ENCODE measurements at places on chromosomes 11 and 22. TPM values are rescaled to one million over a fixed set of nuclear protein-coding genes. Genes with fewer than 3 reads are reported as not detected.
A peak's percentile ranks its signal among the peaks of the same experiment; 100 is the strongest.

- H3K27ac ChIP-seq: no peak overlapping the region
- H3K4me1 ChIP-seq: no peaks in the 10 kb centered on the region
- no peak for DNase-seq
- peaks cover 10% of the 10 kb centered on the region for H3K36me3 ChIP-seq
- no peaks in the 10 kb centered on the region for H3K27me3 ChIP-seq
- H3K4me3 ChIP-seq: no peak overlapping the region
Measured at GRCh38 chr22:43047605-43048004, 32.7 kb upstream of the PACSIN2 start.

GRCh38 chr22:26998129-26998528 is 340.7 kb downstream of the MIAT start:
- no peak overlapping the region for H3K4me3 ChIP-seq
- no peaks in the 10 kb centered on the region for H3K4me1 ChIP-seq
- H3K27ac ChIP-seq: no peak overlapping the region
- no peaks in the 10 kb centered on the region for H3K36me3 ChIP-seq
- no peaks in the 10 kb centered on the region for H3K27me3 ChIP-seq
- no peak for DNase-seq

- H3K4me3 ChIP-seq: no peak overlapping the region
- H3K27ac ChIP-seq: no peak overlapping the region
- H3K27me3 ChIP-seq: no peaks in the 10 kb centered on the region
- H3K4me1 ChIP-seq: no peaks in the 10 kb centered on the region
- no peak for DNase-seq
- H3K36me3 ChIP-seq: peaks cover 75% of the 10 kb centered on the region
Measured at GRCh38 chr11:46431211-46431610, 39.6 kb upstream of the CHRM4 start.

Gene APOBEC3C
- 25.7 TPM for total RNA-seq

Gene MS4A5
- not detected for total RNA-seq

DNA sequence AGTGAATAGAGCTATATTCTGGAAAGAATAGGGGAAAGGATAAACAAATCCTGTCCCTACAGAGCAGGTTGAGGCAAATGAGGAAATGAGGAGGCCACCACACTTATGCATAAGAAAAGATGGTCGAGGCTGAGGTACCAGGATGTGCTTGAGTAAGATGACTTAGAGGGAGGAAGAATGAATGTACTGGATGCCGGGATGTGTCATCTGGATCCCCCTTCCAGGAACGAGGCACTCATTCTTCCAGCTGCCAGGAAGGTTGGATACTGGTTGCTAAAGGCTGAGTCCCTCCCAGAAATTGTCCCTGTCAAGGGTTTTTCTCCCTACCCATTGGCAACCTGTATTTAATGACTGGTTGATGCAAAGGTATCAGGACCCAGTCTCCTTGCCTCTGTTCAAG is 31.1 kb upstream of the SYT9 start:
- no peak overlapping the region for H3K27ac ChIP-seq
- no peak overlapping the region for H3K4me3 ChIP-seq
- no peak for DNase-seq
- H3K4me1 ChIP-seq: no peaks in the 10 kb centered on the region
- no peaks in the 10 kb centered on the region for H3K36me3 ChIP-seq

Gene TIMM10
- total RNA-seq: 21.7 TPM

Gene AMOTL1
- total RNA-seq: 52.0 TPM

DNA sequence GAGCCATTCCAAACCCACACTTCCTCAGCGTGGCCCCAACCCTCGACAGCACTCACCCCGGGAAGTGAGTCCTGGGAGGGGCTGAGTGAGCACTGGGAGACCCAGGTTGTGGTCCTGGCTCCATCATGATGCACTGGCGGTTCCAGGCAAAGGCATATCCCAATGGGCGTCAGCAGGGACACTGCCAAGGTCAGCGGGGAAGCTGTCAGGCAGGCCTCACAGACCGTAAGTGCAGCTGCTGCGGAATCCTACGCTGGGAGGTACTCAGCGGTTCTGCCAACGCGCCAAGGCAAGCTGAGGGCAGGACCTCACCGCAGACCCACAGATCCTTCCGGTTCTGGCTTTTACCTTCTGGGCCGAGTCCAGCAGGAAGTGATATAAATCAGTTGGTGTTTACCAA is 1.4 kb upstream of the GAL3ST1 start:
- H3K4me3 ChIP-seq: no peak overlapping the region
- H3K27me3 ChIP-seq: no peaks in the 10 kb centered on the region
- H3K36me3 ChIP-seq: peaks cover 58% of the 10 kb centered on the region
- peaks cover 21% of the 10 kb centered on the region for H3K4me1 ChIP-seq
- DNase-seq: no peak

- H3K4me3 ChIP-seq: no peak overlapping the region
- no peaks in the 10 kb centered on the region for H3K36me3 ChIP-seq
Measured at GRCh38 chr11:106186630-106187029, 109.2 kb downstream of the AASDHPPT start.

DNA sequence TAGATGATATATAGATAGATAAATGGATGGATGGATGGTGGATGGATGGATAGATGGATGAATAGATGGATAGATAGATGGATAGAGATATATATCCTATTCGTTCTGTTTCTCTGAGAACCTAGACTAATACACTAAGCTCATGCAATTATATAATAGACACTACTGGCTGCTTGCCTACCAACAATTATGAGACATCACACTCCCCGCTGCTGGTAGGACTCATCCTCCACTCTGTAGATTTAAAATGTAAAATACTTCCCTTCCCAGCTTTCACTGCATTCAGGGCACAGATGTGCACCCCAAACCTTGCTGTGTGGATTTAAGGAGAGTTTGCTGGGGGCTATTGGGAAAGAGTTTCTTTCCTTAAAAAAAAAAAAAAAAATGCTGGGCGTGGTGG is 28.3 kb upstream of the RCN1 start:
- H3K36me3 ChIP-seq: no peaks in the 10 kb centered on the region
- no peaks in the 10 kb centered on the region for H3K27me3 ChIP-seq
- no peaks in the 10 kb centered on the region for H3K4me1 ChIP-seq
- no peak for DNase-seq
- H3K4me3 ChIP-seq: no peak overlapping the region

DNA sequence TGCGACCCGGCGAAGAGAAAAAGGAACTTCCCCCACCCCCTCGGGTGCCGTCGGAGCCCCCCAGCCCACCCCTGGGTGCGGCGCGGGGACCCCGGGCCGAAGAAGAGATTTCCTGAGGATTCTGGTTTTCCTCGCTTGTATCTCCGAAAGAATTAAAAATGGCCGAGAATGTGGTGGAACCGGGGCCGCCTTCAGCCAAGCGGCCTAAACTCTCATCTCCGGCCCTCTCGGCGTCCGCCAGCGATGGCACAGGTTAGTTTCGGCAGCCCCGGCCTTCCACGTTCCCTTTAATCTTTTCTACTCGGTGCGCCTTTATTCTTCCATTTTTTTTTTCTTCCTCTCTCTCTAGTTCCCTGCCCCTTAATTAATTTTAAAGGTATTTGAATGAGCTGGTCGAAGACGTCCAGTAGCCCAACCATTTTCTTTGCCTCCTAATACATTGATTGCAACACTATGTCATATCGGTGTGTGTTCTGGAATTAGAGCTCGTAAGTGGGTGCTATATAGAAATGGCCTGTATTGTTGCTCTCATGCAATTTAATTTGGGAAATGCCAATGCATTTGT is 537 bp downstream of the EP300 start:
- peak overlapping the region; percentile 91 for H3K4me3 ChIP-seq
- peak overlapping the region; percentile 100 for H3K27ac ChIP-seq
- H3K36me3 ChIP-seq: no peaks in the 10 kb centered on the region

DNA sequence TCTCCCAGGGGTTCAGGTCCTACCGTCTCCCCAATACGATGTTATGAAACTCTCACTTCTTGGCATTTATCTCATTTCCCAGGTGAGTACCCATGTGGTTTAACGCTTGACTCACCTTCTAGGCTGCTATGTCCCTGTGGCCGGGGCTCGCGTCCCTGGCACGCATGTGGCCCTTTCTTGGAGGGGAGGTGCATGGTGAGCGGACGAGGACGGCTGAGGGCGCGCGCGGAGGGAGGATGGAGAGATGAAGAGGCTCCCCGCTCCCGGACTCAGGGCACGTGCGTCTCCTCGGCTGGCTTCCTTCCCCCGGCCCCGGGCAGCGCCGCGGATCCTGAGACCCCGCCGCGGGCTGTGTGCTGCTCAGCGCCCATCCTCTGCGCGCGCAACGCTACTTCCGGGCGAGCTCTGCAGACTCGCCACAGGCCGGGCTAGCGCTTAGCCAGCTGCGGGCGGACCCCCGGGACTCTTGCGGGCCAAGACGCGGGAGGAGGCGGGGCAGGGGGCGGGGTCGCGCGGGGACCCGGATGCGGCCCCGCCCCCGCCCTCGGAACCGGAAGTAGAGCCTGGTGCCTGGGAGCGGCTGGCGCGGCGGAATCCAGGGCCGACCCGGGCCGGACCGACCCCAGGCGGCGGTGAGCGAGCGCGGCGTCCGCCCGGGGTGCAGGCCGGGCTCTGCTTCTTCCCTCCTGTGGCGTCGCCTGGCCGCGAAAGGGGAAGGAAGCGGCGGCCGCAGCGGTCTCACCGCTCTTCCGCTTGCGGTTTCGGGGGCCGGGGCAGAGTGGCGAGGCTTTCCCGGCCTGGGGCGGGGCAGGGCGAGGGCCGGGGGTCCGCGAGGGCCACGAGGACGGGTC is at the start of gene CTTN:
CTTN (plus strand) TSS at position 547 of the 851 bp plus-strand sequence. CDS start 8,769 bp downstream, outside the sequence.
- peaks cover 50% of the 10 kb centered on the region for H3K4me1 ChIP-seq
- peak within 1 kb of the TSS; percentile 81 for H3K27ac ChIP-seq
- H3K36me3 ChIP-seq: no peaks in the 10 kb centered on the region
- H3K27me3 ChIP-seq: no peaks in the 10 kb centered on the region

GRCh38 chr11:56089697-56090096 is 3.4 kb upstream of the OR8I2 start:
- no peaks in the 10 kb centered on the region for H3K4me1 ChIP-seq
- DNase-seq: no peak
- no peaks in the 10 kb centered on the region for H3K27me3 ChIP-seq
- H3K27ac ChIP-seq: no peak overlapping the region
- H3K4me3 ChIP-seq: no peak overlapping the region
- no peaks in the 10 kb centered on the region for H3K36me3 ChIP-seq

DNA sequence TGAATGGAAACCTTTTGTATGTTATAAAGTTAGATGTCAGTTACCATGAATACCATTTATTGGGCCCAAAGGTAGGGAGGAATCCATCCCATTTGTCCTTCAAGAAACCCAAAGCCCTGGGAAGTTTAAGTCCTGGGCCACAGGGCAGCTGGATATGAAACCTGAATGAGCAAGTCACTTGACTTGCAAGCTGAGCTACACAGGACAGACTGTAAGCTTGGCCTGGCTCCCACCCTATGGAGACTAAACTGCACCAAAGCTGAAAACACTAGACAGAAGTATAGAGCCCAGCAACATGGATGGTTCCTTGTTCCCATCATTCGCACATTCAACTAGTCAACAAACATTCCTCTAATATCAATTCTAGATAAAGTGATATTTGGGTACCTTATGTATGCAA is 71.3 kb downstream of the KCNC1 start:
- no peak for DNase-seq
- no peaks in the 10 kb centered on the region for H3K27me3 ChIP-seq
- no peak overlapping the region for H3K27ac ChIP-seq
- H3K4me1 ChIP-seq: no peaks in the 10 kb centered on the region
- no peak overlapping the region for H3K4me3 ChIP-seq
- no peaks in the 10 kb centered on the region for H3K36me3 ChIP-seq

GRCh38 chr11:62574363-62575071 is 826 bp upstream of the EEF1G start:
- peak overlapping the region; percentile 68 for H3K4me3 ChIP-seq
- peaks cover 18% of the 10 kb centered on the region for H3K4me1 ChIP-seq
- peak overlapping the region; percentile 88 for H3K27ac ChIP-seq
- no peaks in the 10 kb centered on the region for H3K27me3 ChIP-seq
- H3K36me3 ChIP-seq: peaks cover 5% of the 10 kb centered on the region

DNA sequence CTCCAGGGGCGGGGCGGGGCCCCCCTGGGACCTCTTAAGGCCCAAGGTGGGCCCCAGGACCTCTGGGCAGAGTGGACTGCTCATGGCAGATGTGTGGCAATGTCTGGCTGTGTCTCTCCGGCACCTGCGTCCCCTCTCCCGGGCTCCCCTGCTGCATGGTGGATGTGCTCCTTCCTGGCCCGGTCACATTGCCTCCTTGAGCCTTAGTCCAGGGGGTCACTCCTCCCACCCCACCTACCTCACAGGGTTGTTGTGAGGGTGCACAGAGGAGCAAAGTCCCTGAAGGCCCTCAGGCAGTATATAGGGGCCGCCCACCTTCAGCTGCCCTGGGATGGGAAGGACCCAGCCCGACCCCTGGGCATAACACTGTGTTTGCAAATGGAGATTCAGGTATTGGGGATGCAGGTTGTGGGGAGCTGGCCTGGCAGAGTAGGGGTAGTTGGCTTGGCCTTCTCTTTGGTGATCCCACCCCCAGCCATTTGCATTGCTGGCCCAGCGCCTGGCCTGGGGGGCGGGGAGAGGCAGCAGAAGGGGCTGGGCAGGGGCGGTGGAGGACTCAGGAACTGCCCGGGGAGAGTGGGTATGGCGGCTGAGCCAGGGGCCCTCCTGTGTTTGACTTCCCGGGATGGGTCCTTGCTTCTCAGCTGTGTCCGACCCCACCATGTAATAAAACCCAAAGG is 11.3 kb downstream of the KCTD17 start:
- H3K27ac ChIP-seq: no peak overlapping the region
- no peak for DNase-seq
- H3K36me3 ChIP-seq: no peaks in the 10 kb centered on the region
- no peaks in the 10 kb centered on the region for H3K4me1 ChIP-seq
- H3K4me3 ChIP-seq: no peak overlapping the region

Gene MICAL2
- 293 TPM for total RNA-seq

Gene TRPC6
- 11.2 TPM for total RNA-seq

Gene CCDC86
- 10.2 TPM for total RNA-seq

Gene PTPN5
- not detected for total RNA-seq

- no peaks in the 10 kb centered on the region for H3K27me3 ChIP-seq
- no peaks in the 10 kb centered on the region for H3K36me3 ChIP-seq
- no peak for DNase-seq
- no peak overlapping the region for H3K27ac ChIP-seq
- peak overlapping the region; percentile 48 for H3K4me3 ChIP-seq
- peaks cover 9% of the 10 kb centered on the region for H3K4me1 ChIP-seq
Measured at GRCh38 chr11:66467034-66467659, 442 bp downstream of the PELI3 start.

DNA sequence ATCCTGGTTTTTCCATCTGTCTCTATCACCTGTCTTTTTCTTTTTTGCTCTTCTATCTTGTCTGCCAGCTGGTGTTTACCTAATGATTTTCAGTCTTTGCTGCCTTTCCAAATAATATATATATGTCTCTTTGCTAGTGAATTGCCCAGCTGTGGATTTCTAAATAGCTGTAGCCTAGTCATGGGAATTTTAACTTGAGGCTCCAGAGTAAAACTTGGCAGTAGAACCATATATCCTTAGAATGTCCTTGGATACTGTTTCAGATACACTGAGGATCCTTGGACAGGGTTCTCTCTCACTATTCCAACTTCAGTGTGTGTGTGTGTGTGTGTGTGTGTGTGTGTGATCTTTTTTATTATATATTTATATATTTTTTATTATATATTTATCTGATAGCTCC is 2285.3 kb downstream of the LRRC4C start:
- no peak overlapping the region for H3K4me3 ChIP-seq
- DNase-seq: peak; percentile 70
- H3K27ac ChIP-seq: no peak overlapping the region
- H3K4me1 ChIP-seq: no peaks in the 10 kb centered on the region
- no peaks in the 10 kb centered on the region for H3K36me3 ChIP-seq
- H3K27me3 ChIP-seq: no peaks in the 10 kb centered on the region

Measured in left lung (tissue), 14 donors.